ENCODE measurements at places on chromosomes 5 and 9.

DNA sequence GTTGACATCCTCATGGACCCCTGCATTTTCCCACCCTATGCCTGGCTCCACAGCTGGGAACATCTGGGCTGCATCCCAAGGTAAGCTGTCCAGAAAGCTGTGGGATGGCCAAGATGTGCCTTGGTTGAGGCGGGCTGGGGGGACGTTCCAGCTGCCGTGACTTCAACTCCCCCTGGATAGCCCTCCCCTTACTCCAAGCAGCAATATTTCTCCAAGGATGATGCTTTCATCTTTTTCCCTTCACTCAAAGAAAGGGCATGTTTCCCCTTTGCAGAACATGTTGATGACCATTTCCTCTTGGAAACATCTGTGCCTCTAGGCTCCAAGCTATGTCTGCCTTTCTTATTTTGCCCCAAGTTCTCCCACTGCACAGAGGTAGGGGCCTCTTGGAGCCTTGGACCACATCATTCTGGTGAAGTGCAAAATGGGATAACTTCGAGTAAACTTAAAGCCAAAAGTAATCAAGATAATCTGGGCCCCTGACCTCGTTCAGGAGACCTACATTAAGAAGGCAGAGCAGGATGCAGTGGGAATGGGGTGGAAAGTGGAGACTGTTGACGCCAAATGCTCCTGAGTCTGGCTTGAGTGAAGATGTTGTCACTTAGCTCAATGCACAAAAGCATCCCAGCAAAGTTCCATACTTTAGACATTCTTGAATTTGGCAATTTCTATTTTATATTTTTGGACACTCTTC lies 175.2 kb downstream of the GAS1 start:
- no peak for DNase-seq

GRCh38 chr5:14267991-14268708 lies 125.0 kb downstream of the TRIO start:
- no peak for DNase-seq

DNA sequence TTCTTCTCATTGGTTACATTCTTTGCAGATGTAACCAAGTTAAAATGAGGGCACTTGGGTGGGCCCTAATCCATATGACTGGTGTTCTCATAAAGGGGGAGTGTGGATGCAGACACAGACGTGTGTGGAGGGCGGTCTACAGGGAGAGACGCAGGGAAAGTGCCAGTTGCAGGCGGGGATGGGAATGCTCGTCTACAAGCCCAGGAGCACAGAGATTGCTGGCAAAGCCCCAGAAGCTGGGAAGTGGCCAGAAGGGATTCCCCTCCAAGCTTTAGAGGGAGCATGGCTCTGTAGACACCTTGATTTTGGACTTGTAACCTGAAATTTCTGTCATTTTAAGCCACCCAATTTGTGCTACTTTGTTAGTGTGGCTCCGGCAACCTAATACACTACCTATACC lies 96.8 kb upstream of the CTSL start:
- no peak for DNase-seq

GRCh38 chr5:177234841-177235240 lies 68.7 kb downstream of the RAB24 start:
- DNase-seq = no peak

GRCh38 chr9:109238655-109239054 lies 71.6 kb upstream of the FRRS1L start:
- no peak for DNase-seq

GRCh38 chr9:20551236-20551635 lies 71.1 kb downstream of the MLLT3 start:
- no peak for DNase-seq

GRCh38 chr9:98656511-98656910 lies 52.2 kb downstream of the GABBR2 start:
- no peak for DNase-seq

DNA sequence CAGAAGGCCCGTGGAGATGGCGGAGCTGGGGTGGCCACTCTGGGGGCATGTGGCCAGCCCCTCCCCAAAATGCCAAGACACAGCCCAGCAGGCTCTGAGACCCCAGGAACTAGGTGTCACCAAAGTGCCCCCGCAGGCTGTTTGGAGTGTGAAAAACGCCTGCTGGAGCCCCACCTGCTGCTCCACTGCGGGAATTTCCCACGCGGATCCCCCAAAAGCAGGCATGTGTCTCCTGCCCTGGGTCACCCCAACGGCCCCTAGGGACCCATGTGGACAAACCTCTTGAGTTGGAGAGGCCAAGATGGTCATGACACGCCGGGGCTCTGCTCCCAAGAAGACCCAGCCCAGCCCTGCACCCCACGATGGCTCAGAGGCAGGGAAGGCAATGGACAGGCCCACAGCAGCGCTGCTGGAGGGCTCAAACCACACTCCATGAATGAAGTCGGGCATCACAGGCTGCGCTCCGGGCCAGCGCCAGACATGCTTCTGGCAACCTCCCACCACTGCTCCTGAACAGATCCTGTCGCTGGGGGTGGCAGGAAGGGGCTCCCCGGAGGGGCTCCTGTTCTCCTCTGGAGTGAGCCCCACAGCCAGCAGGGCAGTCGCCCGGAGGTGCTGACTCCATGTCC lies 15.3 kb downstream of the NOTCH1 start:
- no peak for DNase-seq

GRCh38 chr5:15646371-15646770 lies 146.4 kb downstream of the FBXL7 start:
- DNase-seq = no peak

DNA sequence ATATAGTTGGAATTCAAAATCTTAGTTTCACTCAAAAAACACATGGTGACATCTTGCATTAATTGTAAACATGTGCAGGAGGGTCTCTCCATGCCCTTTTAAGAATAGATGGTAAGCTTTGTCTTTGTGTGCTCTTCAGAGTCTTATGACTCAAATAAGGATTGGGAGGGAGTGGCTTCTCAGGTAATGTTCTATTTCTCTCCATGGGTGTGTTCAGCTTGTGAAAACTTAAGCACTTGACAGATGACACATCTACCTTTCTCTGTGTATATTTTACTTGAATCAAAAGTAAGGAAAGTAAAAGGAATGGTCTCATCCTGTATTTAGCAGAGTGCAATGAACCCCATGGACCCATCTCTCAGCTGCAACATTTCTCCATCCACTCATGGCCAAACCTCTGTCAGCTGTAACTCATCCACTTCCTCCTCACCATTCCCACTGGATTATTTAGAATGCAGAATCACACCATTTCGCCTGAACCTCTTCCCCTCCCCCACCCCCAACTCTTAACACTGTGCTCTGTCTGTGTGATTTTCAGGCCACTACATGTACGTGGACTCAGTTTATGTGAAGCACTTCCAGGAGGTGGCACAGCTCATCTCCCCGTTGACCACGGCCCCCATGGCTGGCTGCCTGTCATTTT lies 82.1 kb downstream of the MAMDC2 start:
- no peak for DNase-seq
